ENCODE measurements at places on chromosomes 6 and 20.

- peak; percentile 44 for DNase-seq
Observed at GRCh38 chr6:12012558-12013306, 620 bp downstream of the HIVEP1 start.

DNA sequence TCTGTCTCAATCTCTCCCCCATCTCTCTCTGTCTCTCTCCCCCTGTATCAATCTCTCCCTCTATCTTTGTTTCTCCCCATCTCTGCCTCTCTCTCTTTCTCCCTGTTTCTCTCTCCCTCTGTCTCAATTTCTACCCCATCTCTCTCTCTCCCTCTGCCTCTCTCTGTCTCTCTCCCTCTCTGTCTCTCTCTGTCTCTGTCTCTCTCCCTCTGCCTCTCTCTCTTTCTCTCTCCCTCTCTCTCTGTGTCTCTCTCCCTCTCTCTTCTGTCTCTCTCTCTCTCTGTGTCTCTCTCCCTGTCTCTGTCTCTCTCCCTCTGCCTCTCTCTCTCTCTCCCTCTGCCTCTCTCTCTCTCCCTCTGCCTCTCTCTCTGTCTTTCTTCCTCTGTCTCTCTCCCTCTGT lies 62.6 kb downstream of the DACT2 start:
- no peak for DNase-seq

GRCh38 chr6:14880677-14881076 lies 365.2 kb upstream of the JARID2 start:
- no peak for DNase-seq

- no peak for DNase-seq
Observed at GRCh38 chr6:25301362-25301761, 22.2 kb downstream of the CARMIL1 start.

- DNase-seq, result no peak
Observed at GRCh38 chr20:575230-575629, 31.6 kb upstream of the CSNK2A1 start.

GRCh38 chr6:116533233-116533957 lies 12.1 kb downstream of the TRAPPC3L start:
- no peak for DNase-seq

DNA sequence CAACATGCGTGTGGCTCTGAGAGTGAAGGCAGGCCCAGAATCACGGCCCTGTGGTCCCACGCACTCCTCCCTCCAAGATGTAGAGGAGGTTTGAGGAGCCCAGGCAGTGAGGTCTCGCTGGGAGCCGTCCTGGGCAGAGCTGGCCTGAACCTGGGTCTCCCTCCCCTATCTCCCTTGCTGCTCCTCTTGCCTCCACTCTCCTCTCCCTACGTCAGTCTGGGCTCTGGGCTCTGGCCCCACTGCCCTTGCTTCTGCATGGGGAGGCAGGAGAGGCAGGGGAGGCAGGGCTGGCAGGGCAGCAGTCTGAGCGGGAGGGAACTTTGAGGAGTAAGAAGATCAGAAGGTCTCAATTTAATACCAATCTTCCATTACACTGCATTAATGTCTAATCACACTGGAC lies 375.1 kb downstream of the ZFAND3 start:
- no peak for DNase-seq

- DNase-seq, result no peak
Observed at GRCh38 chr20:15185322-15185721, 847.9 kb upstream of the FLRT3 start.

- no peak for DNase-seq
Observed at GRCh38 chr6:73798592-73798991, 102.6 kb downstream of the CD109 start.

DNA sequence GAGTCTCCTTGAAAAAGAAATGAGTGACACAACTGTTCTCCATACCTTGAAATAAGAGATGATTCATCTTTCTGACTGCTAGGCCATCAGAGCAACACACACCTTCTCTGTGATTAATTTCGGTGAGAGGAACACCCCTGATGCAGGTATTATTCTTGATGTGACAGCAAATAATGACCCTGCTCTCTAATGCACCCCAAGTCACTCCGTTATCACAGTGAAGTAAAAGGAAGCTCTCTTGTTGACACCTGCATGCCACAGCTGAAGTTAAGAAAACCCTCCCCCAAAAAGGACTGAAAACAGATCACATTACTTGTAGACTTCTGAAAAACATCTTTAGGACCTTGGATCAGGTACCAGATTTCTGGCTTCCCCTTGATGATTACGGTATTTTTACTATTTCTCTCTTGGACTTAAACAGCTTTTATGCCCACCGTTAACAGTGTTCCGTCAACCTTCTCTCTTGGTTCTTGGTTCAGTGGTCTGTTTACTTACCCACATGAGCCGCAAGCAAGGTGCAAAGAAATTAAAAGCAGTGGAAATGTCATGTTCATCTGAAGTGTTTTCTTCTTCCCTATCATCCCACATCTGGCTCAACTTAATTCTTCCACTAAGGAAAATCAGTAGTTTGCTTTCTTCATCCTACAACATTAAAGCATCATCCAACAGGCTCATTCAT lies 249.7 kb downstream of the GMPR start:
- DNase-seq, result no peak

DNA sequence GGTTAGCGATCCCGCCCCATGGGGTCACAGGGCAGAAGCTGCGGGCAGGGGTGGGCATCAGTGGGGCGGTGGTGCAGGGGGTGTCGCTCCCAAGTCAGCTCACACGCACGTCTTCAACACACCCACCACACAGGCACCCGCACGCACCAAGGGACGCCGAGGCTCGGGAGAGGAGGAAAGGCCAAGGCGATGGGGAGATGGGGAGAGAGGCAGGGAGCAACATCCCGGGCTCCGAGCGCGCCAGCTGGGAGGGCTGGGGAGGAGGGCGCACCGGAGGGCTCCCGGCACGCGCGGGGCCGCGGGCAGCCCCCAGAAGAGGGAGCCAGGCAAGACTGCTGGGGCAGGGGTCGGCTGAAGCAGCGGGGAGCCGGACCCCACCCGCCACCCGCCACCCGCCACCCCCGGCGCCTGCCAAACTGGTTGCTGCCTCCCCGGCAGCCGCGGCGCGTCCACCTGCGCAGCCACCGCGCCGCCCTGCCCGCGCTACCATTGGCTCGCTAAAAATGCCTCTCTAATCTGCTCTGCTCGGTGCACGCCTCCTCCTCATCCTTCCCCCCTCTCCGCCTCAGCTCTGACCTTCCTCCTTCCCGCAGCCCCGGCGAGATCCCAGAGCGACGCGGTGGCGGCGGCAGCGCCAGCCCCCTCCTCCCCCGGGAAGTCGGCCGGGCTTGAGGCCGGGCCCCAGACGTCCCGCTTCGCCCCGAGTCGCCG lies at the start of gene PACSIN1:
TSS of gene PACSIN1 (plus strand) at position 546 of the 711 bp plus-strand sequence. CDS start 60,230 bp downstream, outside the sequence.
- DNase-seq, result no peak

- DNase-seq, result no peak
Observed at GRCh38 chr6:10518557-10519407, 2.4 kb upstream of the GCNT2 start.

DNA sequence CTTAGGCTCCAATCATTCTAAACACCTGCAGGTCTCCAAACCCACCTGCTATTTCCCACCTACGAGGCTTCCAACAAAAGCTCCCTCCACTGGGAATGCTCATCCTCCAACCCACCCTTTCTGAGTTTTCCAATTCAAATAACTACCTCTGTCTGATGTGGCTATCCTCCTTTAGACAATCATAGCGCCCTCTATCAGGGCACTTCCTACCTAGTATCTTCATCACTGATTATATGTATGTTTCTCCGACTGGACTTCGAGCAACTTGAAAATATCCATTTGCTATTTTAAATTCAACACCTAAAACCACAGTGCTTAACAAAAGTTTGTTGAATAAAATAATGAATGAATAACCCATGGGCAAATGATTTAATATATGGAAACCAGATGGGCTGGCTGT lies 41.3 kb downstream of the MTFR2 start:
- no peak for DNase-seq

DNA sequence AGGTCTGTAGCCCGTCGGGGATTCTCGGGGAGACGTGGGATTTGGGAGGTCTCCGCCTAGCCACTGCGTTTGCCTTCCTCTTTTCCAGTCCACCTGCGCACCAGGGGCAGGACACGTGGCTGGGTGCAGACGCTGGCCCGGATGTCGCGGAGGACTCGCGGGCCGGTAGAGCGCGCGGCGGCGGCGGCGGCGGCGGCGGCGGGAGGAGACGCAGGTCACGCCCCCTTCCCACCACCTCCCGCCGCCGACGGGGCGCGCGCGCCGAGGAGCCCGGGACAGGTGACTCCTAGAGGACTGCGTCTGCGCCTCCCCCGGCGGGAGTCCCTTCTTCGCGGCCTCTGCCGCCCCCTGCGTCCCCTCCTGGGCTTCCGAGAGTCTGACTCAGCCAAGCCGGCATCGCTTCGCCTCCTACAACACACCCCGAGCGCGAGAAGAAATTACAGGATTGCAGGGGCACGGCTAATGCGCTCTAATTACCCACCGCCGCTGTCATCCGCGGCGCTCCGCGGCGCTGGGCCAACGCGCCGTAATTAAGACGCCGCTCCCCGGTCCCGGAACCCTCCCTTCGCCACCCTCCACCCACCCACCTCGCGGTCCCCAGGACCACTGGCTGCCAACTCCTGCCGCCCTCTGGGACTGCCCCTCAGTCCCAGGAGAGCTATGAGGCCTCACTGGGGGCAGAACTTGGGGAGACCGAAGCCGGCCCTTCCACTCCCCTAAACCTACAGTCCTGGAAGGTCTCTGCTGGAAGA lies 124.5 kb downstream of the MRPL14 start:
- DNase-seq, result peak; percentile 81

DNA sequence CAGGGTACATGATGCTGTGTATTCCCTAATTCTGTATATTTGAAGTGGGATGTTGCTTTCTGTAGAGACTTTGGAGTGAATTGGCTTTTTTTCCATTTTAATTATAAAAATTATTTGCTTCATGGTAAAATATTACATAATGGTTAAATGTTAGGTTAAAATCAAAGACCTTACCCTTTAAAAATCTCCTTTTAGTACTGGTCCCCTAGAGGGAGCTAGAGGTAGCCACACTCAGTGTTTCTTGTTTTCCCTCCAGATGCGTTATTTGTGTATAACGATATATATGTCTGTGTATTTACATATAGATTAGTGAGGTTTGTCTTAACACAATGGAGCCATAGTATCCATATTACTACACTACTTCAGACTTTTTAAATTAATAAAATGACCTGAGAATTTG lies 146.7 kb downstream of the PLCB4 start:
- DNase-seq, result no peak

DNA sequence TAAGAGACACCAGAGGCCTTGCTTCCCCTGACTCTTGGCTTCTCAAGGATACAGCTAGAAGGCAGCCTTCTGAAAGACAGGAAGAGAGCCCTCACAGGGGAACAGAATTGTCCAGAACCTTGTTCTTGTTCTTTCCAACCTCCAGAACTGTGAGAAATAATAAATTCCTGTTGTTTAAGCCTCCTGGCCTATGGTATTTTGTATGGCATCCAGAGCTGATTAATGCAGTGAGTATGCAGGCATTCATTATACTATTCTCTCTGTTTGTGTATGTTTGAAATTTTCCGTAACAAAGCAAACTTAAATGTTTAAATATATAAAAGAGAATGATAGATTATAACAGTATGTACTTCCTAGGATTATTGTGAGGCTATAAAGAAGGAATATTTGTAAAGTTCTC lies 903.4 kb upstream of the FLRT3 start:
- no peak for DNase-seq

GRCh38 chr20:44428174-44429016 lies 47.3 kb upstream of the TTPAL start:
- DNase-seq, result no peak

GRCh38 chr20:33828967-33829560 lies 17.9 kb downstream of the CHMP4B start:
- DNase-seq, result no peak

DNA sequence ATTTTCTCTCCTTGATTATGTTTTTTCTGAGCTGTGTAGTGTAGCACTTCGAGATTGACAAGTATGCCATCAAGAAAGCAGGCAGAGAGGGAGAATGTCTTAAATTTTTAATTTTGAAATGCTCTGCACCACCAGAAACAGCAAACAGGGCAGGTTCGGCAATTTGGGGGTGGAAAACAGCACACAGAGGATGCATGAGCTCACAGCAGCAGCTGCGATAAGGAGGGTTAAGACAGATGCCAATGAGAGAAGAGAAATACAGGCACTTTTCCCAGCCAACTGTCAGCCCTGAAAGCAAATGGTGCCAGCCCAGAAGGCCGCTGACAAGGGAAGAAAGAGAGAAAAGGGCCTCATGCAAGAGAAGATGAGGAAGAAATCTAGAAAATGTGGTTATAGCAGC lies 15.1 kb upstream of the SNRPB2 start:
- no peak for DNase-seq

- DNase-seq, result no peak
Observed at GRCh38 chr6:168884646-168885086, 369.0 kb downstream of the THBS2 start.

- DNase-seq, result no peak
Observed at GRCh38 chr20:45115386-45115774, 406 bp upstream of the WFDC5 start.
